ENCODE measurements at places on chromosomes 1 and 21.
A peak's percentile ranks its signal among the peaks of the same experiment; 100 is the strongest.

DNA sequence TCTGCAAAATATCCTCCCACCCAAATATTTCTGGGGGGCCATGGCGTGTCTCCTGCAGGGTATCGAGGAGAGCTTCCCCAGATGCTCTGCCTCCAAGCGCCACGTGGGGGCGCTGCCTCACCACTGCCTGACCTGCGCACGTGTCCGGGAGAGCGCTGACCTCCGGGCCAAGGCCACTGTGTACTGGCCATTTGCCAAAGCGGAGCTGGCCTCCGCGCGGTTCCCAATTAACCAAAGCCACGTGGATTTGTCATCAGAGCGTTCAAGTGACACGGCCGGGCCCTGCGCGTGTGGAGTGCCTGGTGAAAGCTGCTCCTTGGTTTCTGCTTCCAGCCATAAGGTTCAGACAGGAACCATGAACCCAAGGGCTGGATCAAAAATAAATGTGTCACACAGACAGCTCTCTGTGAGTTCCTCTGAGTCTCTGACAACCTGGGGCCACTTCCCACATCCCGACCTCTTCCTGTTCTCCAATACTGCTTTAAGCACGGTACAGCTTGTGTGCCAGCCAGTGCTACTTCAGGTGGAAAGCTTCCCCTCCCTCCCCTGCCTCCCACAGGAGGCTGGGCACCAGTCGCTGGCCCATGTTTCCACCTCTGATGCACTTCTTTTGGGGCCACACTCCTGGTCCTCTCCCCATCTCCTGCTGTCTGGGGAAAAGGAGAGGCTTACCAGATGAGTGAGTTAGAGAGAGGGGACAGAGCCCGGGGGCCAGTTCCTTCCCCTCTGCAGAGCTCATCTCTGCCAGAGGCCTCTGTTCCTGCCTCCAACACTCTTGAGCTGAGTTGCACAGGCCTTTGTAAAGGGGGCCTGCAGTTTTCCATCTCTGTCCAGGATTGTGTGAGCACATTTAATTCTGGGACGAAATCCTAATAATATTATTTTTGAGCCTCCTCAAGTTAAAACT is 26.1 kb downstream of the ZP4 start:
- peak; percentile 87 for DNase-seq

- DNase-seq: no peak
These were observed 35.2 kb downstream of the CFAP57 start for GRCh38 chr1:43207229-43207853.

DNA sequence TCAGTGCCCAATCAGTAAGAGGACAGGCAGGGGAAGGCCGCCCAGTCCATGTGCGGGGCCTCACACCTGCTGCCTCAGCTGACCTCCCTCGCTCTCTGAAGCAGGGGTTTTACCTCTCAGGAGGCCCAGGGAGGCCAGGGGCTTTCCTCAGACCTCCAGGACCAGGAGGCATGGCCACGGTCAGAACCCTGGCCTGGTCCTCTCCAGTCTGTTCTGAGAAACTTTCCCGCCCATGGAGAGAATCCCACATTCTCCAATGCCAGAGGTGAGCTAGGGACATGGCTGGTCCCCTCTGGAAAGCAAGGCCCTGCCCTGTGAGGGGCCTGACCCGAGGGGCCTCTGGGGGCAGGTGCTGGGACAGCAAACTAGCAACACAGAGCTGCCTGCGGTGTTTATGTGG is 68.2 kb downstream of the DMRTB1 start:
- DNase-seq: no peak

GRCh38 chr21:22584308-22584707 is 1586.1 kb downstream of the NCAM2 start:
- no peak for DNase-seq

DNA sequence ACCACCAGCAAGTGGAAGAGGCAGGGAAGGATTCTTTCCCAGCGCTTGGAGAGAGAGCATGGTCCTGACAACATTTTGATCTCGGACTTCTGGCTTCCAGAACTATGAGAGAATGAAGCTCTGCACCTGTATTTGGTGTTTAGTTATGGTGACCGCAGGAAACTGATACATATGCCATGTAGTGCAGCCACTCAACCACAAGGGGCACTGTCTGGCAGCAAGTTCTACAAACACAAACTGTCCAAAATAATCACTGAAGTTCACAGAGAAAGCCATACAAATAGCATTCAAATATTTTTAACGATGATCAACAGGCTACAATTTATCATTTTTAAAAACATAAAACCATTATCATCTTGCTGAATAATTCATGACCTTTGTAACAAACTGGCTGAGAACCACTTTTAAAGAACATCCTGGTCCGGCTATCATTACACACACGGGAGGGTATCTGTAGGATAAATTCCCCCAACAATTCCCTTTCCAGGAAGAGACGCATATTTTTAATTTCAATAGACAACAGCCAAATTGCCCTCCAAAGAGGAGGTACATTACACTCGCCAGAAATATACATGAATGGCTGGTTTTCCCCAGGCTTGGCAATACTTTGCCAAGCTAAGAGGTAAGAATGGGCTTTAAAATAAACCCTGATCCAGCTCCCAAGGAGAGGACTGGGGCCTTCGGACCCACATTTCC is 9.2 kb upstream of the CBR3 start:
- DNase-seq: no peak

DNA sequence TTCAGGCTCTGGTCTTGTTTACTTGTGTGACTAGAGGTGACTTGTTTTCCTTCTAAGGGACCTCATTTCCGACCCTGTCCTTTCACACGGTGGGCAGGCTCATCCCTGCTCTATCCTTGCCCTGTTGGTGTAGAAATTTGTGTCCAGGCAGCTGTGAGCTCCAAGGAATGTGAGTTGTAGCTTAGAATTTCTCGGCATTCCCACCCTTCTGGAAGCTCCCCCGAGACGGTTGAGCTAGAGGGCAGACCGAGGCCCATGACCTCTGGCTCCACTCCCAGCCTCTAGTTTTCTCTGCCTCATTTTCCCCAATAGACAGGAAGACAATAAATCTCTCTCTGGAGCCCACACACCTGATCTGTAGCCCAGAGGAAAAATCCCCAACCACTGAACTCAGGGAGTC is 100.9 kb downstream of the NAV1 start:
- DNase-seq: no peak

DNA sequence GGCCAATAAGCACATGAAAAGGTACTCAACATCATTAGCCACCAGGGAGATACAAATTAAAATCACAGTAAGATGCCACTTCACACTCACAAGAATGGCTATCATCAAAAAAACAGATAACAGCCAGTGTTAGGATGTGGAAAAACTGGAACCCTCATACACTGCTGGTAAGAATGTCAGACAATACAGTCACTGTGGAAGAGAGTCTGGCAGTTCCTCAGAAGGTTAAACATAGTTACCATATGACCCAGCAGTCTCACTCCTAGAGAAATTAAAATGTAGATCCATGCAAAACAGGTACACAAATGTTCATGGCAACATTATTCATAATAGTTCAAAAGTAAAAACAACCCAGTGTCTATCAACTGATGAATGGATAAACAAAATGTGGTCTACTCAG is 33.3 kb downstream of the LDLRAD1 start:
- no peak for DNase-seq

DNA sequence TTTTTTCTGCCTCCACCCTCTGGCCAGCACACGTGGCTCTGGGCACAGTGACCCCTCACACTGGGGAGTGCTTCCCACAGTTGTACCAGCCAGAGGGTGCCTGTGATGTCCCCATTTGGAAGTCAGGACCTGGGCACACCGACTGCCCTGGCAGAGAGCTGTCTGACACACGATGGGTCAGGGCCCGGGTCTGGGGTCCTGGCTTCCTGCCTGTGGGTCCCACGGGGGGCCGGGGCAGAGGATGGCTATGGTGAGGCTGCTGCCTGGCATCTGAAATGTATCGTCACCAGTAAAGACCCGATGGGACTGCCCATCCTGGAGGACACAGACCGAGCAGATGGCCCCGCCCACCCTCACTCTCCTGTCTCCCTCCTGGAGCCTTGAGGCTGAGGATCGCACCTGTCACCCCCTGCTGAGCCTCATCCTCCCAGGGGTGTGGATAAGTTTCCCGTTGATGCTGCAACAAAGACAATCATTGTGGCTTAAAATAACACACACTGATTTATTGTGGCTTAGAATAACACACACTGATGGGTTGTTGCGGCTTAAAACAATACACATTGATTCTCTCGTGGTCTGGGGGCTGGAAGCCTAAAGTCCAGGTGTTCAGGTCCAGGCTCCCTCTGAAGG is 88.8 kb upstream of the TTC34 start:
- DNase-seq: no peak

DNA sequence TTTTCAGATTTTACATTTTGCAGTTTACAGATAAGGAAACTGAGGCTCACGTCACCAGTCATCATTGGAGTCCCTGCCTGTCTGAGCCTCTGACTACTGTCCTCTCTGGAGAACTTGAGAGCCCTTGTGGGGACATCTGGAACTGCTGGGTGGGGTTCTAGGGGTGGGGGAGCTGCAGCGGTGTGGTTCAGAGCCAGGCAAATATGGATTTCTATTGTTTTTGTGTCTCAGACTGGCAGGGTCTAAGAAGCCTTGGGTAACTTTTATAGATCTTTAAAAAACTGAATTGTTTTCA is 46.9 kb downstream of the IER5 start:
- DNase-seq: no peak

- no peak for DNase-seq
These were observed 40.1 kb upstream of the ADGRL2 start for GRCh38 chr1:81760477-81761097.

GRCh38 chr1:15810073-15810472 is 2.6 kb upstream of the UQCRHL start:
- DNase-seq: no peak

DNA sequence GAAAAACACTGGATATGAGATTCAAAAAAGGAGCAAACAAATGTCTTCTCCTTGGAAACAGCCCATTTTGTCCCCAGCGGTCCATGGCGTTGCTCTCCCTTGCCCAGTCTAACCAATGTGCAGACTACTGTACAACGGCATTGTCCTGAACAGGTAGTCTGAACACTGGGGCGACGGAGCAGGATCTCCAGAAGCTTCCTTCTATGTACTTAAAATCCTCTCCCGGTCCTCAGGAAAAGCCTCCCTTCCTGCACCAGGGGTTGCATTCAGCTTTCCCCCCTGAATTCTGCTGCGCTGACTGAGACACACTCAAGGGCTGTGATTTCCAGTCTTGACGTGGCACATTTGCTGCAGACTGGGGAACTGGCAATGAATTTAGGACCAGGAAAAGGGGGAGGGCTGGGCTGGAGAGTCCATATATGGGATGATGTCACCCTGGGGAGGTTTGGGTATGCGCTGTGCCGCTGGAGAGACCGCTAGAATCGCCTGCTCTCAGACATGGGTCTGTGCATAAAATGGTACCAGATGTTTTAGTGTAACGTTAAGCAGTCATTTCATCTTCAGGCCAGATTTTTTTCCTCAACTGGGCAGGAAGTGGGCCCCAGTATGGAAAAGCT is 275.9 kb upstream of the C1orf105 start:
- DNase-seq: peak; percentile 78

GRCh38 chr1:18716112-18716784 is 85.6 kb downstream of the PAX7 start:
- no peak for DNase-seq

GRCh38 chr1:10677491-10678391 is 118.7 kb downstream of the CASZ1 start:
- DNase-seq: no peak

GRCh38 chr1:70807088-70807664 is 240.4 kb downstream of the PTGER3 start:
- no peak for DNase-seq

DNA sequence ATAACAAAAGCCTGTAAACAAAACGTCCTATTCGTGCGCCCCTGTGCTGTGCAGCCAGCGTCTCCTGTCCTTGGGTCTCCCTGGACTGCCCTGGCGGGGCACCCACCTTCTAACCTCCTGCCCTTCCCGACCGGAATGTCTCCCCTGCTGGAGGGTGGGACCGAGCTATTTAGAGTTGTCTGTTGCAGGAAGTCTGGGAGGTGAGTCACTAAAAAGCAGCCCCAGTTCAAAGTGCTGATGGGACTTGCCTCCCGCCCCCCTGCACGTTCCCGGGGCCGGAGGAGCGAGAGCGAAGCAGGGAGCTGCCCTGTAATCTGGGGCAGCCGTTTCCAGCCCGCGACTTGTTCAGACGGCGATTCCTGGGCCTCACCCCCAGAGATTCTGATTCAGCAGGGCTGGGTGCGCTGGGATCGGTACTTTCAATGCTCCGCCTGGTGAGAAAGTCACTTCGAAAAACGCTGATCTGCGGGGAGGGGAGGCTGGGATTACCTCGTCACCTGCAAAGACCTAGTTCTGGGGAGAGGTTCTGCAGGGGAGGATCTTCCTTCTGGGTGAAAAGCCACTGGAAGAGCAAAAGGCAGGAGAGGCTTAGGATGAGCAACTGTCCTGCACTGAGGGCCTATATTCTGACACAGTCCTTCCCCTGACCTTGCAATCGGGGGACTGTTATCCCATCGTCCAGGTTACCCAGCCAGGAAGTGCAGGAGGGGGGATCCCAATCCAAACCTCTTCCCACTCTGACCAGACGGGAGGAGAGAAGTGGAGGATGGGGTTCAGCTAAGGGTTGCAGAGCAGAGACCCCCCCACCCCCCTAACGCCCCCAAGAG is 1.2 kb upstream of the DHRS3 start:
- peak; percentile 81 for DNase-seq

- peak; percentile 77 for DNase-seq
These were observed 1.5 kb upstream of the COL16A1 start for GRCh38 chr1:31705080-31705866.

DNA sequence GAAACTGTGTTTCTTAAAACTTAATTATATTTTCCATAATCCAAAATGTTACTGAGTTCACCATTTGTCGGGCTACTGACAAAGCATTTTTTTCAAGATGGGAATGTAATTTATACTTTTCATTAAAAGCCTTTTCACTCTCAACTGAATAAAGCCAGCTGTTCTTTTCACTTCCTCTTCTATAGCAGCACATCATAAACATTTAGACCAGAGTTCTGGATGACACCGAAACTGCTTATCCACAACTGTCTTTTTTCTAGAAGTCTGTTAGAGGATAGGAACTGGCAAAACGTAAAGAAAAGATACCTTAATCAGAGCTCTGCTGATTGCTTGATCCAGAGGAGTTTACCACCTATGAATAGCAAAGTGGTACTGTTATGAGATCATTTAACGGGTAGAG is 594.7 kb downstream of the ADGRL2 start:
- no peak for DNase-seq

GRCh38 chr1:48536477-48536876 is 64.5 kb upstream of the SPATA6 start:
- no peak for DNase-seq

GRCh38 chr1:233281711-233282581 is 13.6 kb downstream of the PCNX2 start:
- DNase-seq: no peak

- DNase-seq: no peak
These were observed 3.0 kb downstream of the CRYBG2 start for GRCh38 chr1:26350701-26351589.

DNA sequence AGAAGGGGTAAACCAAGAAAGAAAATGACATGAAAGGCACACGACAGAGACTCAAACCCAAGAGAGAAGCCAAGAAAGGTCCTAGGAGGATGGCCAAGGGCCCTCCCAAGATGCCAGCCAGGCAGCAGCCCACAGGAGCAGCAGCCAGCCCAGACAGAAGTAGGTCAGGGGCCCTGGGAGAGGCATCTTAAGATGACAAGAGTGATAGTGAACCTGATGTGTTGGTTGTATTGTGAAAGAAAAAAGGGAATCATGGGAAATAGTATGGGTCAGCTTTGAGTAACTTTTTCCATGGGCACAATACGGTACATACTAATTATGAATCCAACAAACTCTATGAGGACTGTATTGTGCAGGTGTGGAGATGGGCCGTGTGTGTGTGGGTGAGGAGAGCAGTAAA is 3.3 kb downstream of the CCSAP start:
- no peak for DNase-seq

GRCh38 chr1:114318961-114319360 is 165.3 kb upstream of the SYT6 start:
- no peak for DNase-seq

GRCh38 chr1:164771041-164771618 is 212.1 kb downstream of the PBX1 start:
- no peak for DNase-seq

All from Right ventricle myocardium inferior (tissue), 1 donor.